Stomach (tissue), 19 donors: ENCODE measurements at places on chromosomes 16 and 17. TPM values are rescaled to one million over a fixed set of nuclear protein-coding genes. Genes with fewer than 3 reads are reported as not detected.

The ZSCAN10 gene
- polyA plus RNA-seq, result not detected

The HBA1 gene
- 5.7 TPM for polyA plus RNA-seq

The KIF22 gene
- 88.5 TPM for polyA plus RNA-seq

The CNGB1 gene
- polyA plus RNA-seq, result not detected

The PTX4 gene
- not detected for polyA plus RNA-seq

The SNAI3 gene
- 1.5 TPM for polyA plus RNA-seq

The MYH3 gene
- polyA plus RNA-seq, result 5.1 TPM

The HBZ gene
- polyA plus RNA-seq, result not detected

The NXPH3 gene
- polyA plus RNA-seq, result 0.92 TPM

The FOXC2 gene
- polyA plus RNA-seq, result 0.12 TPM

The CDRT15 gene
- polyA plus RNA-seq, result not detected
